Bone marrow (tissue), 2 donors: ENCODE measurements at places on chromosomes 5 and 9.
A peak's percentile ranks its signal among the peaks of the same experiment; 100 is the strongest.

GRCh38 chr5:97121848-97122247, 20.6 kb downstream of the LIX1 start:
- no peak for DNase-seq

- DNase-seq = no peak
Observed at GRCh38 chr9:68777070-68777763, 72.2 kb downstream of the PIP5K1B start.

DNA sequence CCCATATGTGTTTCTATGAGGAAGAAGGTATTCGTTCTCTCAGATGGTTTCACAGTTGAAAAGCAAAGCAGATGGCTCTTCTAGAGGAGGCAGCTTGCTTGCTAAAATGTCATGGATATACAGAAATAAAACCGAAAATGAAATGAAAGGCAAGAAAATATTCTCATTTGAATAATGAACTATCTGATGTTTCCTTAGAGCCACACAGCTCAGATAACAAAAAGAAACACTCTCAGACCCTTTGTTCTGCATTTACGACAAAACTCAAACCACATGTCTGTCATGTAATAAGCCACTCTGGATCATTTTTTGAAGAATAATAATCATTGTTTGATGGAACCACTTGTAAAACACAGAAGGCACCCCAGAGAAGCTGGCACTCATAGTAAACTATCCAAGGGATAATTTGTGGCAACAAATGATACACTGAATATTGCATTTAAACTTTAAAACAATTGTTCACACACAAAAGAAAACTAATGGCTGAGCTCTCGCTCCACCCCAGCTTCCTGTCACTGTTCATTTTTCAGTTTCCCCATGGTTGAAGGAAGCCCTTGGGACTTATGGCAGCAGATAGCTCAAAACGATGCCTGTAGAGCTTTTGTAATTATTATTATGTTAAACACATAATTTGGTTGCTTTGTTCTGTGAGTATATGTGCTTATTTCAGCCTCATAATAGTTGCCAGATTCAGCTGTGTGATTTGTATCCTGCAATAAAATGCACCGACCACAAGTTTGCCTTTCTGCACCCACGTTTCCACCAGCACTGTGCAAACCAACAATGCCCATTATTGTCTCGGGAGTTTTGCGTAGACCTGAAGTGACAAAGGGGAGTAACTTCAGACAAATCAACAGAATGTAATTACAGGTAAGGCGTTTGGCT, 256.0 kb downstream of the TMEM167A start:
- DNase-seq = no peak

DNA sequence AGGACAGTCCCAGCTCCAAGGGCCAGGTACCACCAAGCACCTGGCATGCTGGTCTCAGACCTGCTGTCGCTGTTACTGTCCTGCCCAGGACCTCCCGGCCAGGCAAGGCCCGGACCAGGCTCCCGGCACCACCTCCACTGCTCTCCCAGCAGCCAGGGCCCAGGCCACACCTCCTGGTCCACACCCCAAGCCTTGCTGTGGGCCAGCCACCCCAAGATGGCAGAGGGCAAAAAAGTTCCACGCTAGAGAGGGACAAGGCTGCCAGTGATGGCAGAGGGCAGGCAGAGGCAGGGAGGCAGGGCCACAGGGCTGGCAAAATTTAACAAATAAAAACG, 1.1 kb downstream of the DNLZ start:
- no peak for DNase-seq

DNA sequence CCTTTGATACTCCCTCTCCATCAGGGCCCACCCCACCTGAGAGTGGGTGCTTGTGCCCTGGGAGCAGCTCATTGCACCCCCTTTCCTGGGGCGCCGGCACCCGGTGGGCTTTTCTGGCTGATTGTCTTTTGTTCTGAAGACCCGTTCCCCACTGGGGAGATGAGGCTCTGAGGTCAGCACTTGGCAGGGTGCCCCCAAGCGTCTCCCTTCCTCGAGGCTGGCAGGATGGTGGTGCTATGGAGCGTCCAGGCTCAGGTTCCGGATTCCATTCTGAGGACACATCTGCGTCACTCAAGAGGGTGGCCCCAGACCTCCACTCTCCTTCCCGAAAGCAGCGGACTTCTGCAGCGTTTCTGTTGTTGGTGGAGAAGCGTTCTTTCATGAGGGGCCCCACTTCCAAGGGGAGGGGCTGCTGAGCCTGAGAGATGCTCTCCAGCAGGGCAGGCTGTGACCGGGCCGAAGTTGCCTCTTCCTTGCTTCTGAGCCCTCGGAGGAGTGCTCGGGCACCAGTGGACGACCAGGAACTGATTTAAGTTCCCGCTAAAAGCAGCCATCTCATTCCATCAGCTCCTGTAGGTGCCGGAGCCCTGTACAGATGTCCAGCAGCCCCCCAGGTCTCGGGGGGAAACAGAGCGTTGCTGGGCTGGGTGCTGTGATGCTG, 42.2 kb downstream of the COL5A1 start:
- no peak for DNase-seq

DNA sequence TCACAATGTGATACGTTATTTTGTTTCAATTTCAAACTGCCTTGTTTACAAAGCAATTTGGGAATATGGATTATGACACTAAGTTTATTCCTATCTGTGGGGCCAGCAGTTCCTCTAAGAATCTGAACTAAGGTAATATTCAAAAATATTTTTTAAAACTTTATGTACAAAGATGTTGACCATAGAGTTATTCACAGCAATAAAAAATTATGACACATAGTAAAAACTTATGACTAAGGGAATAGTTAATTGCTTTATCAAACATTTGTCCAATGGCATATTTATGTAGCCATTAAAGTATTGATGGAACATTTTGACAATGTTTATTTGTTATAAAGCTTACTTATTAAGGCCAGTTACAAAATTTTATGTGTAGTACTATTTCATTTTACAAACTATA, 73.4 kb upstream of the FREM1 start:
- DNase-seq = no peak

- DNase-seq = no peak
Observed at GRCh38 chr5:14864181-14864812, 7.3 kb downstream of the ANKH start.

DNA sequence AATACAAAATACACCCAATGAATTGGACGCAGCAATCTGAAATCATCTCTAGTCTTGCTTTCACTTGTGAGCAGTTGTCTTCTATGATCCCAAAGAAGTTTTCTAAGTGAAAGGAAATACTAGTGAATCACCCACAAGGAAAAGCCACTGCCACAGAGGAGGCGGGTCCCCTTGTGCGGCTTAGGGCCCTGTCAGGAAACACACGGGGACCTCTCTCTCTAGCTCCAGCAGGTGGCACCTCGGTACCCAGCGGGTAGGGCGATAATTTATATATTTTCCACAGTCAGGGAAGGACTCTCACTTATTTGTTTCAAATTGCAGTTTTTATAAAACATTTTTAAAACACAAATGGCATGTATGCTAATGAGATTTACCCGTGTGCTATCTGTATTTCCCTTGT, 417.1 kb downstream of the KDM4C start:
- no peak for DNase-seq

GRCh38 chr9:76576344-76576743, 117.4 kb downstream of the GCNT1 start:
- DNase-seq = no peak

- DNase-seq = peak; percentile 26
Observed at GRCh38 chr5:56012281-56012963, 17.7 kb upstream of the IL6ST start.

- DNase-seq = no peak
Observed at GRCh38 chr5:53971551-53971950, 338.8 kb downstream of the ARL15 start.
